Right cardiac atrium (tissue), 5 donors: ENCODE measurements at places on chromosomes 11 and 22. TPM values are rescaled to one million over a fixed set of nuclear protein-coding genes. Genes with fewer than 3 reads are reported as not detected.

- no peak for DNase-seq
These were observed 80.7 kb upstream of the LARGE1 start for GRCh38 chr22:34000879-34001526.

- no peak for DNase-seq
These were observed 34.5 kb upstream of the SEZ6L start for GRCh38 chr22:26134654-26135330.

DNA sequence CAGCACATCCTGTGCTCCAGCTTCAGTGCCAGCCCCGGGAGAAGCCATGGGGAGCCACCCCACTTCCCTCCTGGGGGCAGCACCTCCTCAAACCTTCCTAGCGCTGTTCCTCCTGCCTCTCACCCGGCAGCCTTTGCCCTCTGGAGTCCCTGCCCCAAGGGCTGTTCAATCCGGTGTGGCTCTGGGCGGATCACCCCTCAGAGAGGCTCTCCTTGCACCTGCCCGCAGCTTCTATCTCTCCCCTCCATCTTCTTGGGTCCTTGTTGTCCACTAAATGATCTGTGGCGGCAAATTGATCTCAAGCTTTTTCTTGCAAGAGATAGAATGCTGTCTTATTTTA lies 18.1 kb upstream of the CDKN1C start:
- no peak for DNase-seq

GSTT2B gene
- total RNA-seq: 11.1 TPM

DNA sequence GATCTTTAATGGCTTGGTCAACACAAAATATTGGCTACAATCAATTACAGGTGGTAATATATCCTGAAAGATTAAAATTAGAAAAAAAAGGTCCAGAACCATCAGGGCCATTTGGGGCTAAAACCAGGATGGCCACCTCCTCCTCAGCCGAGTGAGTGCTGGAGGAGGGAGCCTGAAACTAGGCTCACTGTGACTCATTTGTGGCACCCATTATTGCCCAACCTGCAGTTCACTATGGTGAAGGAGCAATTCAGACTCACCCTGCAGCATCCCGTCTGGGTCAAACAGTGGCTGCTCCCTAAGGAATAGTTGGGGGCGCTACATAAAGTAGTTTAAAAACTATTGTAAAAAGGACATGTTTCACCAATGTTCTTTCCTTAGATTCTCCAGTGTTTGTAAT lies 60.7 kb downstream of the GLYATL1 start:
- no peak for DNase-seq

OR5P2 gene
- not detected for total RNA-seq

GRCh38 chr11:10459029-10459970 lies 4.2 kb downstream of the AMPD3 start:
- no peak for DNase-seq

GRCh38 chr22:17077255-17077654 lies 7.5 kb upstream of the IL17RA start:
- DNase-seq: no peak

ENDOD1 gene
- total RNA-seq: 12.0 TPM

DNA sequence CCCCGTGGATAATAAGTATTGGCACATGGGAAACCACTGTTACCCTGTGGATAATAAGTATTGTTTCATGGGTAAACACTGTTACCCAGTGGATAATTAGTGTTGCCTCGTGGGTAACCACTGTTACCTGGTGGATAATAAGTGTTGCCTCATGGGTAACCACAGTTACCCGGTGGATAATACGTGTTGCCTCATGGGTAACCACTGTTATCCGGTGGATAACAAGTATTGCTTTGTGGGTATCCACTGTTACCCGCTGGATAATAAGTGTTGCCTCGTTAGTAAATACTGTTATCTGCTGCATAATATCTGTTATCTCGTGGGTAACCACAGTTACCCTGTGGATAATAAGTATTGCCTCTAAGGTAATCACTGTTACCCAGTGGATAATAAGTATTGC lies 25.5 kb upstream of the NXPE4 start:
- DNase-seq: no peak

DNA sequence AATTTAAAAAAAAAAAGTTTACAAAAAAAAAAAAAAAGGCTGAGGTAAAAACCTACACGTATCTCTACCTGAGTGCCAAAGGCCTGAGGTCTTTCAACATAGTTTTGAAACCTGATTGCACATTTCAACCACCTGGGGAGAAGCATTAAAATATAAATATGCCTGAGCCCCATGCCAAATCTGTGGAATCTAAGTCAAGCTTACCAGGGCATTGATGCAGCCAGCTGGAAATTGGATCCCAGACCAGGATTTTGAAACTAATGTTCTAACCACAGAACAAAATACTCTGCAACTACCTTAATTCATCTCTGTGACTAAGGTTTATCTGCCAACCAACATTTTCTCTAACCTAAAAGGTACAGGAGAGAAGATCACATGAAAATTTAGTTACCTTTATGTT lies 38.8 kb upstream of the CHRNA10 start:
- no peak for DNase-seq

DNA sequence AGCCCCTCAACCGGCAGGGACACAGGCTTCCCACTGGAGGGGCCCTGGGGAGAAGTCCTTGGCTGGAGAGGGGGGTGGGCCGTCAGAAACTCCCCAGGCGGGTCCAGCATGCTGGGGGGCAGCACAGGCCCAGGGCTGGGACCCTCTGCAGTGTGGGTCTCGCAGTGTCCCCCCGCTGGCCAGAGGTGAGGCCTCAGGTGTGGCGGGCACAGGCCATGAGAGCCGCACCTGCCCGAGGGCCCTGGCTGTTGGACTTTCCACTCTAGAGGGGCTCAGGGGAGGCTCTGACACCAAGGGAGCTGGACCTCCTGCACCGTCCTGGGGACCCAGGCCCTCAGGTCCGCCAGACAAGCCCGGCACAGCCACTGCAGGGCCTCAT lies 10.7 kb upstream of the PIM3 start:
- DNase-seq: no peak

DDIAS gene
- 2.0 TPM for total RNA-seq

MIOX gene
- total RNA-seq: not detected

DNA sequence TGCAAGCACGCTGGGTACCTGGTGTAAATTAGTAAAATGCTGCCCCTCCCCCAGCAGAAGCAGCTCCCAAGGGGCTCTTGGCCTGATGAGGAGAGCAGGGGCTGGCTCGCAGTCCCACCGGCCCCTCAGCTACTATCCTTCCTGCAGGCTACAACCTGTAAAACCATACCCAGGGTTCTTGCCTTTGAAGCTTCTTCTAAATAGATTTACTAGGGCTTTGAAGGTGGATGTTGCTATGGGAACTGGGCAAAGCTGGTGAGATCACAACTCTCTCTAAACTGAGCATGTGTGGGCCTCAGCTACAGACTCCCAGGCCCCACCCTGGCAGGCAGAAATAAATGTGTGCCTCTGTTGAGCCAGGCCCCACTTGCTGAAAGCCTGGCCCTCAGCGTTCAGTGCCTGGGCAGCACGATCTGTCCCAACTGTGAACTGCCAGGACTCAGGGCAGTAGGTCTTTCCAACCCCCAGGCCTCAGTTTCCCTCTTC lies 18.5 kb downstream of the CD5 start:
- no peak for DNase-seq

DNA sequence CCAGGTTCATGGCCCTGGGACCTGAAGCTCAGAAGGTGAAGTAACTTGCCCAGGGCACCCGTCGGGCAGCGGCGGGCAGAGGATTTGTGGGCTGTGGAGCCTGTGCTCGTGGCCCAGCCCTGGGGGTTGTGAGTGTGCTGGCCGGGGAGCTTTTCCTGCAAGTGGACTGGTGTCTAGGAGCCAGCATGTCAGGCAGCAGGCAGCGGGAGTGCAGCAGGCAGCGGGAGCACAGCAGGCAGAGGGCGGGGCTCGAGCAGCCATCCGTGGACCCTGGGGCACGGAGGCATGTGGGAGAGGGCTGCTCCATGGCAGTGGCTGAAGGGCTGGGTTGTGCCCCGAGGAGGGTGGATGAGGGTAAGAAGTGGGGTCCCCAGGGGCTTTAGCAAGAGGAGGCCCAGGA lies 72.7 kb upstream of the PPP6R3 start:
- DNase-seq: no peak

DNA sequence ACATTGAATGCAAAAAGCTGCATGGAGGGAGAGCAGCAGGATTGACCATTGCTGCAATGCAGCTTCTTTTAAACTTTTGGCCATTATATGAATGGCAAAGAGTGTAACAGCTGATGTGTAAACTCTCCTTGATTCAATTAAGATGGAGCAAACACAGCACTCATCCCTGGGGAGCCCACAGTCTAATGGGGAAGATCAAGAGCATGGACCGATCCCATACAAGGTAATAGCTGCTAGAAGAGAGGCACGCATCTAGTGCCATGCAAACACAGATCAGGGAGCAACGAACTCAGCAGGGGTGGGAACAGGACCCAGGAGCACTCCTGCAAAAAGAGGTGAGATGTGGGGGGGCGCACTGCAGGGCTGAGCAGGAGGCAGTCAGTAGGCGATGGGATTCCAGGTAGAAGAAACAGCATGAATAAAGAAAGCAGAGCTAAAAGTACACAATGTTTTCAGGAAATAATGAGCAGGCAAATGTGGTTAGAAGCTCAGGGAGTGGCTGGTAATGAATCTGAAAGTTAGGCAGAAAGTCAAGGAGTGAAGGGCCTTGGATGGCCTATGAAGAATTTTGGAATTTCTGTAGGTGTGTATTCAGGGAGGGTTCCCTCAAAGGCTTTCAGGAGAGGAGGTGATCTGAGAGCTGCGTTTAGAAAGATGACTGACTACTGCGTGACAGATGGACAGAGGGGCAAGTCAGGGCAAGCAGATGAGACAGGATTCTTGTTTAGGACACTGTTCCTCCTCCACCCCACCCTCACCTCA lies 17.2 kb upstream of the BMAL1 start:
- no peak for DNase-seq

- DNase-seq: no peak
These were observed 64.6 kb downstream of the RPL27A start for GRCh38 chr11:8747173-8747572.

DNA sequence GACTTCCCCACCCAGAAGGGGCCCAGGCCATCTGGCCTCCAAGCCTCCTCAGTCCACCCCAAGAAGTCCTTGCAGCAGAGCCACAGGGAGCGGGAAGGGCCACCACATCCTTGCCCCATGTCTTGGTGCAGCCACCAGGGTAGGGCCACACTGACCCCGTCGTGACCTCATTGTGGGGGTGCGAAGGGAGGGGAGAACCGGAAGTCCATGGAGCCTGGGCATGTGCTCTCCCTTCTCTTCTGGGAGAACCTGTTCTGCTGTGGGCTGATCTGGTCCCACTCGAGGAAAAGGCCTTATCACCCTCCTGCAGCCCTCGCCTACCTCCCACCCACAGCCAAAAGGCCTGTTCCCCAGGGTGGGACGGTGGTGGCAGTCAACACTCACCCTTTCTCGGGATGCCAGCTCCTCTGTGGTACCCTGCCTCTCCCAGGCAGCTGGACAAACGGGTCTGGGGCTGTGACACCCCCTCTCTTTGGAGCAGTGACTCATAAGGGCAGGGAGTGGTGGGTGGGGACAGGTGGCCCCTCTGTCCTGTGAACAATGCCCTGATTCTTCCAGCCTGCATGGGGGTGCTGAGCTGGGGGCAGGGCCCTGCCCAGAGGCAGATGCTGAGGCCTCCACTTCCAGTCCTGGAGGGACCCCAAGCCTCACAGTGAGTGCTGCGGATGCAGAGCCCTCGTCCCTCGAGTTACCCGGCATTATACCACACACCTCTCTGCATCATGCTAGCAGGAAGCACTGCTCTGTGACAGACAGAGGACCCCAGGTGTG lies 14.6 kb upstream of the CTSD start:
- no peak for DNase-seq

- no peak for DNase-seq
These were observed 265.5 kb upstream of the NARS2 start for GRCh38 chr11:78840200-78840599.

GRCh38 chr11:12017865-12018453 lies 9.5 kb upstream of the DKK3 start:
- DNase-seq: peak; percentile 64

GRCh38 chr11:21534288-21534687 lies 658.6 kb upstream of the ANO5 start:
- DNase-seq: no peak

GRCh38 chr11:64677441-64678023 lies 45.5 kb downstream of the NRXN2 start:
- no peak for DNase-seq

- no peak for DNase-seq
These were observed 116.1 kb downstream of the WNT11 start for GRCh38 chr11:76090174-76090573.

ZFTA gene
- 13.9 TPM for total RNA-seq

WNT7B gene
- not detected for total RNA-seq

PTPN5 gene
- total RNA-seq: not detected

DNA sequence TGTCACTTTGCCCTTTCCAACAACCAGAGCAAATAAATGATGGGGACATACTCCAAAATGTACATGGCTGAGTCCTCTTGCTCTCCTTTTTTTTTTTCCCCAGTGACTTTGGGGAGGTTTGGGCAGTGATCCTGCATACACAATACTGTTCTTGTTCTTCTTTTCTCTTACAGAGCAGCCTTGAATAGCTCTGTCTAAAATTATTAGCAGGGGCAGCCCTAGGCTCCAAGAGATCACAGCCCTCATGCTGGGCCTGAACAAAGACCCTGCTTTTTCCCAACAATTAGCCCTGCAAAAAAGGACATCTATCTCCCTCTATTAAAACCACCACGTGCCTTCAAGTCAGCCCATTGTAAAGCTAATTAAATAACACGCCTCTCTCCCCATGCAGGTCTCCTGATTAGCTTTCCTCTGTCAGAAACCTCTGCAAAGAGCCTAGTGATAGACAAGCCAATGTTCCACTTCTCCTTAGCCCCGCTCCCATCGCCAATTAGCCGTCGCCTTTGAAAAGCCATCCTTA lies 54.7 kb downstream of the ETS1 start:
- no peak for DNase-seq

GRCh38 chr11:35287344-35287890 lies 131.9 kb downstream of the SLC1A2 start:
- DNase-seq: no peak

DNA sequence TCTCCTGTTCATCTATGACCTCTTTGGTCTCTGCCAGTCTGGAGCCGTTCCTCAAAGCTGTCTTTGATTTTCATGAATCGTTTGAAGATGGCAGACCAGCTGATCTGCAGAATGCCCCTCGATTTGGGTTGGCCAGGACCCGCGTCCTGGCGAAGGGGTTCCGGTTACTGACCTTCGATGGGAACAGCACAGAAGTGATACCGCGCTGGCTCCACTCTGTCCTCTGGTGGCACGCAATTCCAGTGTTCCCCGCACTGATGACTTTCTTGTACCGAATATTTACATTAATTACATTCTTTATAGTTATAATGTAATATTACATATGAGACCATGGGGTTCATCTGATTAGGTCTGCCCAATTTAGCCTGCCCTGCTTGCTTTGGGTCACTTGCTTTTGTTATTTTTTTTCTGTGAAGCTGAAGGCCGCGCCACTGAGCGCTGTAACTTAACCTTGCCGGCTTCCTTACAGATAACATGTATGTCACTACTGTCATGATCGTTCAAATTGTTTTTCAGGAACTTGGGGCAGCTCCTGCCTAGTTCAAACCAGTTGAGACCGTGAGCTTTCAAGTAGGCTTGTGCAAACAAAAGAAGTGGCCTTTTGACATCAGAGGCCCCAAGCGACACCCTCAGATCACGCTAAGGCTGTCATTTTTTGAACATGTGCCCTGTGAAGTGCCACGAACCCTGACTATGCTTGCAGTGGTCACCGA lies 4.1 kb upstream of the USP18 start:
- DNase-seq: no peak
